ENCODE measurements at places on chromosomes 12 and 14.

DNA sequence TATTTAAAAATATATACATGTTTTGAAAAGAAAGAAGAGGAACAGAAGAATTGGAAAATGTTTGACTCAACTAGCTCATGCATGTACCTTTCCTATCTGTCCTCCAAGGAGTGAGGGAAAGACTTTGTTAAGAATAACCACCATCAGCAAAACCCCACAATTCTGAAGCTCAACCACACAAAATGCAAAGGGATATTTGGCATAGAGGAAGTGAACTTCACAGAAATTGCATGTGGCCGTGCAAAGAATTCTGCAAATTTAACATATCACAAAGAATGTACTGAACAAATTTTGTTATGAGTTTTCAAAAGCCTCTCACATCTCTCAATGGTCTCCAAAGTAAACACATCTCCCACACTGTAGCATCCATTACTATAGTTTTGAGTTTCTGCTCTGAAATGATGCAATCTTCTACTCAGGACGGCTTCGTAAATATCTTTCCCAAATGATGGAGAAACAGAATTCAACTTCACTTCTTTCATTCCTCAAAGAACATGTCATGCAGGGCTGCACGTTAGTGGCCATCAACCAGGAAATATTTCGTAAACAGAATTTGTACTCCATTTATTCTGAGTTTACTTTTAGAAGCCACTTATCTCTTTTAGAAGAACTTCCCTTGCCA lies 17.6 kb downstream of the DUSP6 start:
- no peak for DNase-seq

GRCh38 chr14:60644666-60645065 lies 4.6 kb downstream of the SIX1 start:
- DNase-seq: no peak

DNA sequence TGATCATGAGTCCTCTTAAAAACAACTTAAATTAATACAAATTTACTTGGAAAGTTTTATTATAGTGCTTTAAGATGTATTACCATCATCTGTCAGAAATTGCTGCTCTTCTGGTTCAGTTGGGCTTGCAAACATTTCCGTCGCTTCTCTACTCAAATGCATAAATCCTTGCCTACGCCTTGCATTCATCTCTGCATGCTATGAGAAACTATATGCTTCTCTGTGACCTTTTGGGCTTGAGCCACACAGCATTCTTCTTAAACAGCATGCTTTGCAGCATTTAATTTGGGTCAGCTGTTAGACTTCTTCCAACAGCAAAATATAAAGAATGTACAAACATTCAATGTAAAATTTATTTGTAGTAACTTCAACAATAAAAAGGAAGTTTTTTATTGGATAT lies 305.7 kb upstream of the FLRT2 start:
- DNase-seq: no peak

GRCh38 chr12:122870163-122870842 lies 25.6 kb downstream of the VPS37B start:
- peak; percentile 43 for DNase-seq

DNA sequence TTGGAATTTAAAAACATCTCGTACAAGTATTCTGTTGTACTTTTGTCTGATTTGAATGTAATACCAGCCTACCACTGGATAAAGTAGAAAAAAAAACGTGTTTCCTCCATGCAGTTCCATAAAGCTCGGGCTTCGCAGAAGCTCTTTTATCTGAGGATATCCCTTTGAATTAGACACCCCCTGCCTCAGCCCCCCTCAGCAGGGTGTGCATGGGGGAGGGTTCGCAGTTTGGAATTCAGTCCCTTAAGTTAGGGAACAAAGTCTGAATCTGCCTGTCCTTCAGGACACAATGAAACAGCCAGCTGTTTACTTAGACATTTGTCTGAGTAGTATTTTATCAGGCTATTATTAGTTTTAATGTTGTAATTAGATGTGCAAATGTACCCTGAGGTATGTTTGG lies 234.0 kb upstream of the CAND1 start:
- DNase-seq: no peak

DNA sequence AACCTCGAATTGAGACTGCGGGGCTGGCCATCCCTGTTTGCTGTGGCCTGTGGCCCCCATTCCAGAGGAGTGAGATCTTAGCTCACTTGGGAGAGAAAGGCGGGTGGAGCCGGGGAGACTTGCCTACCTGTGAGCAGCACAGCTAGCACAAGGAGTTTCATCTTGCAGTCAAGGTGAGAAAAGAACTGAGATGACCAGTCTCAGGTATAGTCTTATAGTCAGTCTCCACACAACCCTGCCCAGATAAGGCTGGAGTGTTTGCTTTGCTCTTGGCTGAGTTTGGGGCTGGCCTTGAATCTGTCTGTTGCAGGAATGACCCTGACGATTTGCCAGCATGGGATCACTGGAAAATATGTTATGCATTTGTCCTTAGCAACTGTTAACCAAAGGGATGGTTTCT lies at the start of gene PLA2G1B:
Gene PLA2G1B (minus strand): TSS at position 187 of the 400 bp plus-strand sequence. CDS start 26 bp downstream, at position 161.
- no peak for DNase-seq

- peak; percentile 57 for DNase-seq
Measured at GRCh38 chr12:45587012-45587411, 142.5 kb upstream of the ARID2 start.

DNA sequence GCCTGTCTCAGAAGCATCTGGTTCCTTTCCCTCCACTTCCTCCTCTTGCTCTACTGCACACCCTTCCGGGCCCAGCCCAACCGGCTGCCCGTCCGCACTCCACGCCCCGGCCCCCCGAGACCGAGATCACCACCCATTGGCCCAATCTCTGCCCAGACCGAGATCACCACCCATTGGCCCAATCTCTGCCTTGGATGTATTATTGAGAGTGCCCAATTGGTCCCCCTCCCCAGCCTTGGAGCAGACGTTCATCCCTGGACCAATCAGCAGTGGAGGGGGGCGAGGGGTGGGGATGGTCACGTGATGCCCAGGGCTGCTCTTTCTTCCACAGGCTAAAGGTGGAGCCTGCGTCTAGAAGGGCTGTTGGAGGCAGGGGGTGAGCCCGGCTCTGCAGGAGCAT lies 75.6 kb upstream of the TMEM132C start:
- DNase-seq: no peak

DNA sequence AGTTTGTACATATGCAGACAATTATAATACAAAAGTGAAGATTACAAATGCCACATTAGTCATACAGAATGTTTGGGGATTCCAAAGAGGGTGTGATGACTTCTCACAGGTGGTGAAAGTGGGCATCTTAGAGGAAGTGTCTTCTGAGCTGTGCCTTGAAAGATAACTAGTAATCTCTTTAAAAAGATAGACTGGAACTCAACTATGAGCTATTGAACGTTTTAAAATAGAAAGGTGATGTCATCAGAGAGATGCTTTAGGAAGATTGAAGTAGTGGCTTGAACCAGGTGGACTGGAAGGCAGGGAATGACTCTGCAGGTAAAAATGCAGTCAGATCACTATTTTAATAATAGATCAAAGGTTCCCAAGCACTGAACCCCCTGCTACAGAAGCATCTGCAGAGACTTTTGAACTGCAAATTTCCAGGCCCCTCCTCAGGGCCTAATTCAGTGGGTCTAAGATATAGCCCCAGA lies 50.3 kb downstream of the SYT1 start:
- no peak for DNase-seq

DNA sequence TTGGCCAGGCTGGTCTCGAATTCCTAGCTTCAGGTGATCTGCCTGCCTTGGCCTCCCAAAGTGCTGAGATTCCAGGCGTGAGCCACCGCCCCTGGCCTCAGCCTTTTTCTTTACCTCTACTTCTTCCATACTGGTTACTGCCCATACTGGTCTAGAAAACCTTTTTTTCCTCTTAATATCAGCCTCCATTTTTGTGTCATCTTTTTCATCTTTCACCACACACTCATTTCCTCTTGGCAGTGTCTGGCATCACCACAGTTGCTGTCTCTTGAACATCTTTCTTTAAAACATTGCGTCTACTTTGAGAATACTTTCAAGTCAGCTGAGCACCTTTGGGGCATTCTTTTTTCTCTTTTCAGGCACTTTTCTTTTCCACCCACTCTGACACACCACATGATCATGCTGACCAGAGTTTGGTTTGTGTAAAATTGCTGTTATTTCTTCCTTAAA lies 32.7 kb downstream of the DDX47 start:
- DNase-seq: no peak

- no peak for DNase-seq
Measured at GRCh38 chr12:94089891-94090290, 58.5 kb upstream of the PLXNC1 start.

GRCh38 chr12:77746096-77746495 lies 84.6 kb upstream of the NAV3 start:
- no peak for DNase-seq

GRCh38 chr12:56699020-56699661 lies 11.1 kb upstream of the PTGES3 start:
- DNase-seq: no peak

- no peak for DNase-seq
Measured at GRCh38 chr14:59359431-59360124, 105.6 kb downstream of the GPR135 start.

- DNase-seq: no peak
Measured at GRCh38 chr14:93323600-93324174, 9.1 kb downstream of the BTBD7 start.

DNA sequence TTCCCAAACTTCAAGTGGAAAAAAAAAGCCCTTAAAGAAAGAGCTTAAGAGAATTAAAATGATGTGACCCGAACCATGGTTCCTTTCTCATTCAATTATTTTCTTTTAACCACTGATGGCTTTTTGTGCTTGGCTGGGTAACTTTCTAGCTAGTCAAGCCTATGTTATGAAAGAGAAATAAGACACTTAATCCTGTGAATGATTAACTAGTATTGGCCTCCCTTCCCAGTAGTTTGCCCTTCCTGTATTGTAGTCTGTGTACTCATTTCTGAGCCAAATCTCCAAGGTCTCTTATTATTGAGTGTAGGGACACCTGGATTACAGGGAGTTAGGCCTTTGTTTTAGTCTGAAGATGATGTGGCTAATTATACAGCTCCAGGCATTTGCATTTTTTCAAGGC lies 353.0 kb downstream of the RAD51B start:
- DNase-seq: no peak

DNA sequence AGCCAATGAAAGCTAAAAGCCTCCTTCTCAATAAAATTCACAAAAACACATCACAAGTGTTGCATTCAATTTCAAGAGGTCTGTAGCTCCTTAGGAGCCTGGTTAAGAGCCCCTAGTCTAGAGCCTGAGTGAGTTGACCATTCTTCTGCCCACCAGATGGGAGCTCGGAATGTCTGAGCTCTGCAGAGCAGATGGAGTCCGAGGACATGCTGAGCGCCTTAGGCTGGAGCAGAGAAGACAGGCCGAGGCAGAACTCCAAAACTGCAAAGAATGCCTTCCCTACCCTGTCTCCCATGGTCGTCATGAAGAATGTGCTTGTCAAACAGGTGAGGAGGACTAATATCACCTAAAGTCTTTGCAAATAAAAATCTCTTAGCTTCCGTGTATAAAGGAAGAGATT lies 11.6 kb downstream of the CIPC start:
- DNase-seq: no peak

GRCh38 chr12:78961171-78961570 lies 96.6 kb downstream of the SYT1 start:
- no peak for DNase-seq

GRCh38 chr12:97131220-97131981 lies 224.3 kb downstream of the NEDD1 start:
- no peak for DNase-seq

DNA sequence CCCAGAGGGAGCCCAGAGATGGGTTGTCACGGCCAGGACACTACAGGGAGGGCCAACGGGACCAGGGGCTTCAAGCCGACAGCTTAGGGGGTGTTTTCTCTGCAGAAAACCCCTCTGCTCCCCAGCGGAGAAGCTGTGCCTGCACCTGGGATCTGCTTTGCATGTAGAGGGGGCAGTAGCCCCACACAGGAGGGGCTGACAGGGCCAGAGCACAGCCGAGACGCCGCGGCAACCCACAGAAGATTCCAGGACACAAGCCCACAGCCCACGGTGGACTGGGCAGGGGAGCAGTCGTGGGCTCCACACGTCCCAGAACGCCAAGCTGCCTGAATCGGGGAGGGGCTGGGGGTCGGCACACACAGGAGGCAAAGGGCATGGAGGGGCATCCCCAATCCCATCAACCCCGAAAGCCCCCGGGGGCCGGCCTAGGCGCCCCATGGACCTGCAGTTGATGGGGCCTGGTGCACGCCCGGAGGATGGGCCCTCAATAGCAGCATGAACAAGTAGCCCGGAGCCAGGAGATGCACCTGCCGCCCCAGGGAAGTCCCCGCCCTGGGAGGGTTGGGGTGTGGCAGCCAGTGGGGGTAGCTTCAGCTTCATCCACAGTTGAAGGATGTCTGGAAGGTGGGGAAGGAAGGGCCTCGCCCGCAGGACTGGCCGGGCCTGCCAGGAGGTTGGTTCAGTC lies 30.5 kb upstream of the TMEM179 start:
- no peak for DNase-seq

DNA sequence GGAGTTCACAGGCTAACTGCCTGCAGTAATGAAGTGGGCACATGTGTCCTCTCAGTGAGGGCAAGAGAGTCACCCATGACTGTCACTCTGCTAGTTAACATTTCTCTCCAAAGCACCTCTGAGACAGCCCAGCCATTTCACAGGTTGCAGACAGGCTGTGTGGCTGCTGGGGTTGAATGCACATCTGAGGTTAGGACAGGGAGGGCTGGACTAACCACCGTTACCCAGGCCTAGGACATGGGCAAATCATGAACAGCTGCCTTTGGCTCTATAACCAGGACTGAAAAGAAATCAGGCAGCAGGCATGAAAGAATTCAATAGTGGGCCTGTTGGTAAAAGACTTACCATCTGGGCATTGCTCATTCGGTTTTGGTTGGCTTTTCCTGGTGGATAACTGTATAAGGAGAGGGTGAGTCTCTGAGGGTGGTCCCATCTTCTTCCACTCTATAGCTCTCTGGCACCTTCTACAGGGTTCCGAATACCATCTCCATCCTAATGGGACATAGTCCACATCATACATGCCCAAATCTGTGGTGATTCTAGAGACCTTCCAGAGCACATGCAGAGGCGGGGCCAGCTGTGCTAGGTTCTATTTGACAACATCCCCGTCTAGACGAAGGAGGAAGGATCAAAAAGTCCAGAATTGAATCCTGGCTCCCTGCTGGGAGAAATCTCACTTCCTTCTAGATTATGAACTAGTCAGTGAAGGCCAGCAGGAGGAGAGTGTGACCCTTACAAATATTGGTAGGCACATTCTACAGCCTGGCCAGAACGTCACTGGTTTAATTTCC lies 10.8 kb downstream of the CRACR2A start:
- DNase-seq: no peak

GRCh38 chr12:125228519-125229260 lies 163.5 kb downstream of the AACS start:
- no peak for DNase-seq

DNA sequence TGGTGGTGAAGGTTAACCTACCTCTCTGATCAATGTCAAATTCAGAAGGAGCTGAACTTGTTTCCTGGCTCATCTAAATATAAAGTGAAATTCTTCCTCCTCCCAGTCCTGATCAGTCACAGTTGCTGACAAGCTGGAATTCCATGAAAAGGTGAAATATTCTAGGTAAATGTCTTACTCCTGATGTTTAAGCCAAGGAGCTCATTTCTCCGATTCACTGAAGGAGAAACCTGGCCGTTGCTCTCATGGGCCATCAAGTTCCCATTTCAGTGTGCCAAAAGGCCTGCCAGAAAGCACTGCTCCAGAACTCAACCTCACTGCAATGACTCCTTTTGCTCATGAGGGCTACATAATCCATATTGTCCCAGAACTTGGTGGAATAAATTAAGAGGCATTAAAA lies 707.5 kb downstream of the GALC start:
- no peak for DNase-seq
